ENCODE measurements at places on chromosomes 6 and 20.

- no peak for DNase-seq
Measured at GRCh38 chr6:105493736-105494135, 90.9 kb upstream of the PREP start.

DNA sequence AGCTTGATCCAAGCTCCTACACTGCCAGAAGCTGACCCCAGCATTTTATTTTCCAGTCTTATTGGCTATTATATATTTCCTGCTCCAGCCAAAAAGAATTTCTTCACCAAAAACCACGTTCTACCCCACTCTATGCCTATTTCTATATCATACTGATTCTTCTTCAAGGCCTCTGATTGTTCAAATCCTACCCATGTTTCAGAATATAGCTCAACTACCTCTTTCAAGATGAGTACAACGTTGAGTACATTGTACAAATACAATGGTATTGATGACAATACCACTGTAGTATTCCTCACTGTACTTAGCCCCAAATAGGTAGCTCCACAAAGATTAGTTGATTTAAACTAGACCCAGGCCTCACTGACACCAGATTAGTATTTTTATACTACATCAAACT lies 31.0 kb downstream of the ASCC3 start:
- no peak for DNase-seq

- DNase-seq = no peak
Measured at GRCh38 chr20:23266530-23267398, 83.8 kb upstream of the NXT1 start.

DNA sequence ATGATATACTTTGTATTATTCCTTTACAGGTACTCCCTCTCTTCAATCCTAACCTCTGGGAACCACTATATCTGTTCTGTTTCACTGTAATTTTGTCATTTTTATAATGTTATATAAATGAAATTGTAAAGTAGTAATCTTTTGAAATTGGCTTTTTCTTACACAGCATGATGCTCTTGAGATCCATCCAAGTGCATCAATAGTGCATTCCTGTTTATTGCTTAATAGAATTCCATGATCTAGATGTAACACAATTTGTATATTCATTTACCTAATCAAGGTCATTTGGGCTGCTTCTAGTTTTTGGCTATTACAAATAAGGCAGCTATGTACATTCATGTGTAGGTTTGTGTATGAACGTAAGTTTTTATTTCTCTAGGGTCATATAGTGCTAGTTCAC lies 174.6 kb downstream of the KHDC1L start:
- no peak for DNase-seq

GRCh38 chr6:56714982-56715456 lies 72.3 kb upstream of the DST start:
- DNase-seq = peak; percentile 51

GRCh38 chr6:34177181-34177591 lies 31.3 kb upstream of the GRM4 start:
- DNase-seq = no peak

DNA sequence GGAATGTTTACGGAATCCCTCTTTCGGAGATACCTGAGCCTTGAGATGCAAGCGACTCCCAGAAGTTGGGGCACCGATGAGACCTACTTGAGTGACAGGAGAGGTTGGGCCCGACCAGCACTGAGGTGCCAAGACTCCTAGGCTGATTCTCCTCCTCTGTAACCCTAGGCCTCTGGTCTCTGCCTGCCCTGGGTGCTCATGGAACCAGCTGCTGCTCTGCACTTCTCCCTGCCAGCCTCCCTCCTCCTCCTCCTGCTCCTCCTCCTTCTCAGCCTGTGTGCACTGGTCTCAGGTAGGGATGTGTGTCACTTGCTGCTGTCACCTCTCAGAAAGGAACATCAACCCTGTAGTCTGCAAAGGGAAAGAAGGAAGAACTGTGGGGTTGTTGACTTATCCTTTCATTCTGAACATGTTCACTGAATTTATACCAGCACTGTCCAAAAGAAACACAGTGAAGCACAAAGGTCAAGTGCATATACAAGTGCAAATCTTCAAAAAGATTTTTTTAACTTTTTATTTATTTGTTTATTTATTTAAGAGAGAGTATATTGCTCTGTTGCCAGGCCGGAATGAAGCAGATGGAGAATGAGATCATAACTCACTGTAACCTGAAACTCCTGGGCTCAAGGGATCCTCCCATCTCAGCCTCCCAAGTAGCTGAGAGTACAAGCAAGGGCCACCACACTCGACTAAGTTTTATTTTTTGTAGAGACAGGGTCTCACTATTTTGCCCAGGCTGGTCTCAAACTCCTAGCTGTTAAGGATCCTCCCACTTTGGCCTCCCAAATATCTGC lies 913 bp downstream of the BTN2A2 start:
- no peak for DNase-seq

DNA sequence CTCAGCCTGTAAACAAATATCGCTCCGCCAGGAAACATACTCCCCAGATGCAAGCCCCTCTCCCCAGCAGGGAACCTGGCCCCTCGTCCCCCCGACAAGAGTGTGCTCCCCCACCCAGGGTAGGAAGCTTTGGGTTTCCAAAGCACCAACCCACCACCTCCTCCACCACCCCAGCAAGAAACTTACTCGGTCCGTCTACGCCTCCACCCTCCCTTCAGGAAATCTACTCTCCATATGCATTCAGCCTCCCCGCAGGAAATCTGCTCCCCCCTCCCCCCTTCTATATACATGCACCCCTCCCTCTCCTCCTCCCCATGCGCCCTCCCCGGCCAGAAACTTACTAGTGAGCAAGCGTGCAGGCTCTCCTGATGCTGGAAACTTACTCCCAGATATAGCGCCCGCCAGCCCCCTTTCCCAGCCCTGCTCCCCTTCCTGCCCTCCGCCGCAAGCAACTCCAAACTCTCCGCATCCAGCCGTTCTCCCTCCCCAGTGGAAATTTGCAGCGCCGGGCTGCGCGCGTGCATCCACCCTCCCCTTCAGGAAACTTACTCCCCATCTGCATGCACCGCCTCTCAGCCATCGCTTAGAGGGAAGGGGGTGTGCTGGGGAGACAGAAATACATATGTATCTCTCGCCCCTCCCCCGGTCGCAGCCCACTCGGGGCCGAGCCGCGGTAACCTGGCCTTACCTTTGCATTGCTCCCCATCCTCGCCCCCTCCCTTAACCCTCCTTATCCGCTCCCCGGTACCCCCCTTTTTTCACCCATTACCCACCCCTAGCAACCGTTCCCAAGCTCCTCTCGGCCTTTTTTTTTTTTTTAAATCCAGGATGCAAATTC lies at the start of gene TRERF1:
Gene TRERF1 (minus strand): TSS at position 594 of the 838 bp plus-strand sequence. CDS start 182,336 bp downstream, outside the sequence.
- no peak for DNase-seq

- no peak for DNase-seq
Measured at GRCh38 chr6:119348748-119349360, 707 bp downstream of the MAN1A1 start.

- peak; percentile 10 for DNase-seq
Measured at GRCh38 chr6:139029470-139030227, 1.1 kb downstream of the ABRACL start.

GRCh38 chr20:5402903-5403531 lies 86.3 kb upstream of the PROKR2 start:
- DNase-seq = no peak

GRCh38 chr6:110295451-110296165 lies 62.5 kb downstream of the METTL24 start:
- no peak for DNase-seq

Measured in GM04504 (cell line).